ENCODE measurements at places on chromosomes 11 and 22.

- no peak for DNase-seq
Observed at GRCh38 chr11:868802-869201, 26.1 kb downstream of the TSPAN4 start.

DNA sequence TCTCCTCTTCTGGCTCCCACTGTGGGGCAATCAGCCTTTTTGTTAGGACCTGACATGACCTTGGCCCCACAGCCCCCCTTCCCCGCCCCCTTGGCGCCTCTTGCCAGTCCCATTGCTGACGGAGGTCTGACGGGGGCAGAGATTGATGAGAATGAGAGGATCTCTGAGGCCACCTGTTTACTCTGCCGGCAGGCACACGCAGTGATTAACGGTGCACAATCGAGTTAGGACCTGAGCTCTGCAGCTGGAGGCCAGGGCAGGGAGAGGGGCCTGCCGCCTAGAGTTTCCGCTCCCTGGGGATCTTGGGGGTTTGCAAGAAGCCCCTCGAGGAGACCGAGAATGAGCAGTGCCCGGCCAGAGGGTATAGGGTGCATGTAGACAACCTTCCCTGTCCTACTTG lies 6.8 kb upstream of the CHRM1 start:
- no peak for DNase-seq

- no peak for DNase-seq
Observed at GRCh38 chr11:36692704-36693103, 94.7 kb upstream of the RAG2 start.

GRCh38 chr11:75543806-75544205 lies 18.1 kb upstream of the GDPD5 start:
- no peak for DNase-seq

DNA sequence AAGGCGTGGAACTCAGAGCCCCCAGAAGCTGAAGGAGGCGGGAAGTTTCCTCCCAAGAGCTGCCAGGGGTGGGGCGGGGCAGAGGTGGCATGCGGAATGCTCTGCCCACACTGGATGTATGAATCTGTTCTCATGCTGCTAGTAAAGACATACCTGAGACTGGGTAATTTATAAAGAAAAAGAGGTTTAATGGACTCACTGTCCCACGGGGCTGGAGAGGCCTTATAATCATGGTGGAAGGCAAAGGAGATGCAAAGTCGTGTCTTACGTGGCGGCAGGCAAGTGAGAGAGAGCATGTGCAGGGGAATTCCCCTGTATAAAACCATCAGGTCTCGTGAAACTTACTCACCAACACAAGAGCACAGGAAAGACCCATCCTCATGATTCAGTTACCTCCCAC lies 57.6 kb downstream of the SMIM38 start:
- DNase-seq: no peak

GRCh38 chr11:121048464-121049233 lies 24.7 kb downstream of the TBCEL start:
- DNase-seq: no peak

- DNase-seq: no peak
Observed at GRCh38 chr11:116052603-116053547, 548.7 kb upstream of the CADM1 start.

DNA sequence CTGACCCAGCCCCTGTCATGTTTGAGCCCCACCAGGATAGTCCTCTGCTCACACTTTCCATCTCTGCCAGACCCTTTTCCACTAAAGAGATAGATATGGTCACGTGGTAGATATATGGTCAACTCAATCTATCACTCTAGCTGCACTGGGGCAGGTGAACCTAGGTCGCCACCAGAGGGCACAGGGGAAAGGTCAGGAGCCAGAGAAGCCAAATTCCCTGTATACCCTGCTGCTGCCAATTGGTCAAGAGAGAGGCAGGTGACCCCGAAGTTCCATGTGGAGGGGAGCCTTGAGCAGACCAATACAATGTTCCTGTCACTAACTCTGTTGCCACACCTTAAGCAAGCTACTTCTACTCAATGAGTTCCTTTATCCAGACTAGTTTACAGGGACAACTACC lies 101.1 kb upstream of the GALNT18 start:
- DNase-seq: no peak

DNA sequence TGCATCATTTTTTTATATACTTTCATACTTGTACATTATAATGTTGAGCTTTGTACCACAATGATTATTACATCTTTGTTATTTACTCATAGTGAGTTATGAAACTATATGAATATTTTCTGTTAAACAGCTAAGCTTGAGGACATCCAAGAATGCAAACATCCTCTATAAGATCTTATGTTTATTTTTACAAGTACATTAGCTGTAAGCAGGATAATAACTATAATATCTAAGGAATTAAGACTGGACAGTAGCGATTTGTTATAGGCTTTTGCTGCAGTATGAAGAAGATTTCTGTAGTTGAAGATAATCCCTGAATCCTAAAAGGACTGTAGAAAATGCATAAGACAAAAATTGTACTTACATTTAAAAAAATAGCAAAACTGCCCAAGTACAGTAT lies 176.0 kb downstream of the METTL15 start:
- DNase-seq: no peak

DNA sequence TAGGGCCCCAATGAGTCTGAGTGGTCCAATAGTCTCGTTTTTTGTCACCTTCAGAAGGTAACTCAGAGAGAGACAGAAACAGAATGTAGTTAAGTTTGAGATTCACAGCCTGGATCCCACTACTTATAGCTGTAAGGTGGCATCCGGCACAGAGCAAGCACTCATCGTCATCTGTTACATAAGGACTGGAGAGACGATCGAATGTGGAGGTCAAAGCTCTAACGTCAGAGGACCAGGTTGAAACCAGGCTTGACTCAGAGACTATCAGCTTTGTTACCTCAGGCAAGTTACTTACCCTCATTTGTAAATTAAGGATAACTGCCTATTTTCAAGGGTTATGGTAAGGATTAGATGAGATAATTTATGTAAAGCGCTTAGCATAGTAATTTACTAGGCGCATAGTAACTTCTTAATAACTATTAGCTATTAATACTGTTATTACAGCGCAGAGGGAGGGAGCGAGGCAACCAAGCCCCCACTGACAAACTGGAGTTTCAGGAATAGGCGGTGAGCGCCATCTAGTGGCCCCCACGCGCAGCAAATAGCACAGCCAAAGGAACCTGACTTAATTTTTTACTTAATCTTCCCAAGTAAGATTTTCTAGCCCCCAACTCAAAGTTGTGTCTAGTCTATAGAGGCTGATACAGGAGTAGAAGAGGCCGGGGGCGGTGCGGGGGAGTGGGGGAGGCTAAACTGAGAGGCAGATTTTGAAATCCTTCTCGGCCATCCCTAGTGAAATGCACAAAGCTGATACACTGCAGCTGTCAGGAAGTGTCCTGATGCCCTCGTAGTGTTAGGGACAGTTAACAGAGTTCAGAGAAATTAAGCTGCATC lies 29.0 kb upstream of the API5 start:
- no peak for DNase-seq

DNA sequence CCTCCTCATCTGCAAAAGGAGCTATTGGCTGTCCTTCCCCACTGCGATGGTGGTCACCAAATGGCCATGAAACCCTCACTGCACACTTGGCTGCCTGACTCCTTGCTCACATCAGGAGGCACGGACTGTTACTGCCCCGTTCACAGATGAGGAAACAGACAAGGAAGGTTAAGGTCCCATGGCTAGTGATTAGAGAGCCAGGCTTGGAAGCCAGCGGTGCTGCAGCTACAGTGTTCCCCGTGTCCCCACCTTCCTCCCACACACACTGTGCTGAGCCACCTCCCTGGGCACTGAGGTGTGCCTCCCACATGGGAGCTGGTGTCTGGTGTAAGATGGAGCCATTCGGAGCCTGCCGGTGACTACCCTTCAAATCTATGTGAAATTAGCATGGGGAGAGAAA lies 2.6 kb downstream of the ARHGAP8 start:
- no peak for DNase-seq

- DNase-seq: no peak
Observed at GRCh38 chr22:48500471-48501230, 1327.0 kb downstream of the BRD1 start.

- no peak for DNase-seq
Observed at GRCh38 chr22:44627521-44628139, 74.4 kb upstream of the PRR5 start.

GRCh38 chr11:43835104-43835503 lies 45.5 kb upstream of the ALKBH3 start:
- DNase-seq: no peak

DNA sequence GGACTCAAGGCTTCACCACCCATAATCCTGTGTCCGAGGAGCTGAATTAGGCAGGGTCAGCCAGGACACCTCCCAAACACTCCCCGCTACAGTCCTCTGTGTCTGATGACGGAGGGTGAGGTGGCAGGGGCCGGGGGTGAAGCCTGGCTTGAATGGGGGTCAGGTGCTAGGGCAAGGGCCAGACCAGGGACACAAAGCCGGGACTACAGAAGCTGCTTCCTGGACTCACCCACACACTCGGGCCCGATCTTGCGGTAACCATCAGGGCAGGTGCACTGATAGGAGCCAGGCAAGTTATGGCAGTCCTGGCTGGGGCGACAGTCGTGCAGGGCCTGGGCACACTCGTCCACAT lies 2.3 kb downstream of the EFEMP2 start:
- DNase-seq: no peak

- no peak for DNase-seq
Observed at GRCh38 chr11:2100361-2101170, 38.6 kb downstream of the IGF2 start.

Measured in cortex of kidney (tissue), 1 donor.